ENCODE measurements at places on chromosomes 1 and 21.

- no peak for DNase-seq
Observed at GRCh38 chr1:192067360-192067759, 90.9 kb upstream of the RGS18 start.

GRCh38 chr1:163604321-163604720 is 282.6 kb downstream of the NUF2 start:
- no peak for DNase-seq

- no peak for DNase-seq
Observed at GRCh38 chr1:86548839-86549238, 2.0 kb downstream of the CLCA4 start.

GRCh38 chr1:81801651-81802456 is 1.1 kb downstream of the ADGRL2 start:
- DNase-seq, result no peak

DNA sequence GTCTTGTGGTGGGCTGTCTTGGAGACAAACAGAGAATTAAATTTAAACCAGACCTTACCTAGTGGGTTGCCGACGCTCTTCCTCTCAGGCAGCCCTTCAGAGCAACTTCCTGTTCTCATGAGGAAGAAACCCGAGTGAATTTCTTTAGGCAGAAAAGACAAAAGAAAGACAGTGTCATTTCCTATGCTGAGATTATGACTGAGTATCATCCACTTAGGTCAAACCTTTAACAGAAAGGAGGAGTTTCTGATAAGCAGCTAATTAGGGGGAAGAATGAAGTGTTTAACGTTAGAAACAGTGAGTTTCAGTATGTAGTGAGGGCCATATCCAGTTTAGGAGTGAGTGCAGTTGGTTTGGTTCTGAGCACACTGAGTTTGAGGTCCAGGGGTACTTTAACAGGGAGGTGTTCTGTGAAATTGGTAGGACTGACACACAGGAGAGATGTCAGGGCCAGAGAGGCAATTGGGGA is 38.7 kb downstream of the FASLG start:
- no peak for DNase-seq

DNA sequence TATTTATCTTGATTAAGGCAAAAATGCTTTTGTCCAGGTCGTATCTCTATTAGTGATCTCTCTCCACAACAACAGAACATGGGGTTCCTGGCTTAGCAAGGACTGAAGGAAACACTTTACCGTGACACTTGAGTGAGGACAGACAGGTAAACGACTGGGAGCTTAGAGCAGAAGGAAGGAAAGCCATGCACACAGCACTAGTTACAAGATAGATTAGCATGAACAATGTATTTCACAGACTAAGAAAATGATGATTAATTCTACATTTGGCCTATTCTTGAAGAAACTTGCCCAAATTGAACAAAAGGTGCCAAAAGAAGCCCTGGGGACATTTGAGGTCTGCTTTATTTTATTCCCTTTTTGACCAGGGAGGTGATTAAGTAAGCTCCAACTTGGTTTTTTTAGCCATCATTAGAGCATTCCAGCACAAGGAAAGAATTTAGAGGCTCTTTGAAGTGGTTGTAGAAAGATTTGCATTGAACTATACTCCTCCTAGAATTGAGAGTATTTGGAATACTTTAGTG is 248.5 kb downstream of the USP25 start:
- DNase-seq, result no peak

- DNase-seq, result no peak
Observed at GRCh38 chr21:29102791-29103257, 27.6 kb upstream of the MAP3K7CL start.

DNA sequence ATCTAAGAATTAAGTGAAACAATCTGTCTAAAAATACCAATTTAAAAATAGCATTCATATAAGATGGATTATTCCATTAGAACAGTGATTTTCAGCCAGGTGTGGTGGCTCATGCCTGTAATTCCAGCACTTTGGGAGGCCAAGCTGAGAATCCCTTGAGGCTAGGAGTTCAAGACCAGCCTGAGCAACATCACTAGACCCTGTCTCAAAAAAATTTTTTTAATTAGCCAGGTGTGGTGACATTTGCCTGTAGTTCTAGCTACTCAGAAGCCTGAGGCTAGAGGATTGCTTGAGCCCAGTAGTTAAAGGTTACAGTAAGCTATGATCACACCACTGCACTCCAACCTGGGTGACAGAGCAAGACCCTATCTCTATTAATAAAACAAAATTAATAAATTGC is 35.0 kb upstream of the SLC35A3 start:
- no peak for DNase-seq

- peak; percentile 69 for DNase-seq
Observed at GRCh38 chr1:112700290-112701226, 6.4 kb downstream of the RHOC start.

DNA sequence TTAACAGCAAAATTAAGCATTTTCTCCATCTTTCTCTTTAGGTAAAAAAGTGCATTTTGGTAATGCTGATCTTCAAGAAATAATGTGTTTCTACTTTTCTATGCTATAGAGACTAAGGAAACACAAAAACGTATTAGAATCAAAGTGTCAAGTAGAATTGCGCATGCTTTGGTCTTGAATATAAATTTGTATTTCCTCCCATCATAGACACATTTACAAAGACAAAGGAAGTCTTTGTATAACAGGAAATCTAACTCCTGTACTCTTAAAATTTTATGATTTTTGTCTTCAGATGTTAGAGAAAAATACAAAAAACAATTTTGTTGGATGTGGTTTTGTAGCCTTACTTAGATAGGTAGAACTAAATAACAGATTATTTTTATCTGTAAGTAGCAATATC is 1299.4 kb downstream of the NCAM2 start:
- DNase-seq, result no peak

- DNase-seq, result no peak
Observed at GRCh38 chr1:226710501-226710900, 28.6 kb downstream of the ITPKB start.

DNA sequence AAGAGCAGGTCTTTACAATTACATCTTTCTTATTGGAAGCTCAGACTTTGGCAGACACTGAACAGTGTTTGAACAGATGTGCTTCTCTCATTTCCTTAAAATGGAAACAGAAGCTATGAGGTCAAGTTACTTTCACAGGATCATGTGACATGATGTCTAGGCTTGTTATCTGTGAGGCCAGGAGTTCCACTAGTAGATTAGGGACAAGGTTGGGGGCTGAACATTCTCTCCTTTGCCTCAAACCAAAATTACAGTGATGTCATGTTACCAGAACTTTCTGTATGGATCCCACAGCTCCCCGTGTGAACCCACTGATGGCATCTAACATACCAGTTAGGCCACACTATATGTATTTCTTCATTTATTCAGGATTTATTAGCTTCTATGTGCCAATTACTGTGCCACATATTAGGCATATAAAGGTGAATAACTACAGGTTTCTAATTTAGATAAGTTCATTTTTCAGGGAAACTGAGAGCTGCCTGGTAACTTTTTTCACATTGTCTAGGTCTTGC is 6.0 kb downstream of the DYNLT5 start:
- no peak for DNase-seq

- DNase-seq, result no peak
Observed at GRCh38 chr1:117171900-117172511, 38.7 kb downstream of the VTCN1 start.

DNA sequence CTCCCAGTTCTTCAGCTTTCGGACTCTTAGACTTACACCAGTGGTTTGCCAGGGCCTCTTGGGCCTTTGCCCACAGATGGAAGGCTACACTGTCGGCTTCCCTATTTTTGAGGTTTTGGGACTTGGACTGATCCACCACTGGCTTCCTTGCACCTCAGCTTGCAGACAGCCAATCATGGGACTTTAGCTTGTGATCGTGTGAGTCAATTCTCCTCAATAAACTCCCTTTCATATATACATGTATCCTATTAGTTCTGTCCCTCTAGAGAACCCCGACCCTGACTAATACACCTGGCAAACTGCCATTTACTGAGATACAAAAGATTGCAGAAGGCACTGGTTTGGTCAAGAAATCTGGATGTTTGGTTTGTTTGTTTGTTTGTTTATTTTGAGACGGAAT is 6.4 kb upstream of the RAB4A start:
- DNase-seq, result no peak

DNA sequence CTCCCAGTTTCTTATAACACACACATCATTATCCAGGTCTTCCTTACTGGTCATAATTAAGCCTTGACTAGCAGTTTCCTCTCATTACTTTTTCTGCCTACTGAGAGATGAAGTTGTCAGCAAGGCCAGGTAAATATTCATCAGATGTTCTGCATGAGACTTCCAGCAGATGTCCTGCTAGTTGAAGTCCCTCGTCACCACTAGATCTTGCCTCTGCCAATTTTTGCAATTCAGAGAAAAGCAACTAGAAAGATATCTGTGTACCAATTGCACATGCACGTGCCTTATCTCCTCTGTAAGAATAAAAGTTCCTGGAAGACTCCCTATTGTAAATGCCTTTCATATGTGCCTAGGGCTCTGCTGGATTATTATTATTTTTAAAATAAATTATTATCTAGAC is 18.3 kb downstream of the ACKR1 start:
- no peak for DNase-seq

DNA sequence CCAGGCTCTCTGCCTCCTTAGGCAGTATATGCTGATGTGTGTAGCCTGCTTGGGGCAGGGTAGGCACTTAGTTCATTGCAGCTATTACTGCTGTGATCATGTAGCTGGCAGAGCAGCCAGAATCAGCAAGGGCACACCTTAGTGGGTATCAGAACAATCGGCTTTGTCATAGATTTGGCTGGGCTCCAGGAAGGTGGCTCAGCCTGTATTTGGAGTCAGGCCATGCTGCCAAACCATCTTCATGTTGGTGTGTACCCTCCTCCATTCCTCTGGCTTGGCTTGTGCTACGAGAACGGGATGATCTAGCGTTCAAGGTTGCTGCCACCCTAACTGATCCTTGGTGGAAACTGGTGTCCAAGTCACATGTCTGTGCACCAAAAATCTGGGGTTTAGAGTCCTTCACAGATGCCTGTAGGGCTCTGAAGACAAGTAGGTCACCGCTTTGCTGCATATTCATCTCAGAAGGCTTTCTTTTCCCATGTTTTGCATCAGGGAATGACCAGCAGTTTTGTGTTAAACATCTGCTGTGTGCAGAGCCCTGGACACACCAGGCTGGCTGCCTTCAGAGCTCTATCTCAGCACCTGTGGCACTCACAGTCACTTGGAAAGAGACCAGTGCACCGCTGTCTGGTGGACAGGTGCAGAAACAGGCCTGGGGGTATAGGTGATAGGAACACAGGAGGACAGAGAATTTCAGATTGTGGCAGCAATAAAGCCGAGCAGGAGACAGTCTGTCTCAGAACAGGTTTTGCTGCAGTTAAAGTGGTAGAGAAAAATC is 23.7 kb downstream of the VANGL1 start:
- no peak for DNase-seq

DNA sequence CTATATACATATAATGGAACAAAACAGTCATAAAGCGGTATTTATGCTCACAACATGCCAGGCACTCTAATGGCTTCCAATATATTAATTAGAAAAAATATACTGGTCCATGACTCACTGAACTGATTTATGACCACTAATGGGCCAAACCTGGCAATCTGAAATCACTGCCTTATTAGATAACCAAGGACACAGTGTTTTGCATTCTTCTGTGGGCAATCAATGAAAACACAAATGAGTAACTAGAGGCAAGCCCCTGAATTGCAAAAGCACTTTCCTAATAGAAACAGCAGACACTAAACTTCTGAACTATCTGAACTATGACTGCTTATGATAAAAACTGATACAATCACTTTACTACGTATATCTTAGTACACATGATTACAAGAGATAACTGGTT is 3.5 kb downstream of the GCLM start:
- no peak for DNase-seq

- DNase-seq, result no peak
Observed at GRCh38 chr1:155801149-155801548, 55.9 kb downstream of the GON4L start.

DNA sequence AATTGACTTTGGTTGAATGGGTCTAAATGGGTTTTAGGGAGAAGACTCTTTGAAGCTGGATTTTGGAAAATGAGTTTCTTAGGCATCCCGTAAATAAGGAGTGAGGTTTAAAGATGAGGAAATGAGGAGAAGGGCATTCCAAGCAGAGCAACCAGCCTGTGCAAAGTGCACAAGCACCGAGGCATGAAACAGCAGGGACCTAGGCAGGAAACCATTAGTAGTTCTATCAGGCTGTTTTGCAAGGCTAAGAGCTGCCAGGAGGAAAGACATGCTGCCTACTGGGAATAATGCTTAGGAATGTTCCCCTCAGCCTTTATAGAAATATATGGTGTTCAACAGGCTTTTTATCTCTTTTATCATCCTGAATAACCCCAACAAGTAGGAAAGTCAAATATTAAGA is 153.1 kb upstream of the FGGY start:
- no peak for DNase-seq

- DNase-seq, result no peak
Observed at GRCh38 chr1:116515702-116516101, 55.1 kb downstream of the CD58 start.

DNA sequence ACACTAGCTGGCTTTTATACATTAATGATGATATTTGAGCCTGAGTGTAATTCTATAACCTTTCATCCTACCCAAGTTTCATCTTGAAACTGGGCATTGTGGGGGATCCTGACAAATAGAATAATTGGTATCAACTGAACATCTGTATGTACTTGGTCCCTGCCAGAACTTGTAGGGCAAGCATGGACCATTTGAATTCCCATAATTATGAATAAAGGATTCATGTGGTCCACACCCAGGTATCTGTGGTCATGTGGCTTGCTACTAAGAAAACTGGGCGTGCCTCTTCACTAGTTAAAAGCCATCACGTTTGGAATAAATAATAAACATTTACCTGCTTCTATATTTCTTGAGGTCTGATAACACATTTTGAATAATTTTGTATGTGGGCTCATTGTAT is 20.6 kb upstream of the VTCN1 start:
- no peak for DNase-seq

DNA sequence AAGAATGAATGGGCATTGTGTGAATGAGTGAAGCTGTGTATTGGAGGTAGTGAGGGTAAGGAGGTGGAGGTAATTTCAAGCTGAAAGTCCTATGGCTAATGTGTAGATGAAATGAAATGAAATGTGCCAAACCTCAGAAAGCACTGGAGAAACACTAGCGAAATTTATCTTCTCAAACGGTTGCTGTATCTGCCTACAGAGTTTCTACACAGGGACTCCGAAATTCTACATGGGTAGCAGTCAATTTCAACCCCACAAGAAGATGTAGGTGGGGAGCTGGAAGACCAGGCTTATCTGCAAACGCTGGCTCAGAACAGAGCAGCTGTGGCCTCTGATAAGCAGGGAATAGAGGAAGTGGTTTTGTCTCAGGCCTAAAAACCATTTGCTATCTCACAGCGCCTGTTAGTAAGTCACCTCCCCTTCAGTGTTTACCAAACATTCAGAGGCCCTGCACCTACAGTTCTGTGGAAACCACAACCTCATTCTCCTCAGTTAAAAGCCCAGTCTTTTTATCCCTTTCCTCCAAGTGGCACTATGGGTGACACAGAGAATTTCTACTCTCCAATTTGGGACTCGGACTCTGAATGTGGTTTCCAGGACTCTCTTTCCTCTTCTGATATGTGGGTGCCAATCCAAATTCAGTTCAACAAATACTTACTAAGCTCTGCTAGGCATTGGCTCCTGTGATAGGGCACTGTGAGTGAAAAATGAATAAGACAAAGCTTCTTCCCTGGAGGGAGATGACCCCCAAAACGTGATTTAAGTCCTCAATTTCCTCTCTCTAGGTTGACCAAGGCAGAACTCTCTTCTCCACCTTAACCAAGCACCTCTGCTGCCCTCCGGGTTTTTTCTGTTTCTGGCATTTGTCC is 17.2 kb upstream of the SLAMF6 start:
- no peak for DNase-seq
